Kidney glomerular epithelial cell (primary cell): ENCODE measurements at places on chromosomes 4 and X.

DNA sequence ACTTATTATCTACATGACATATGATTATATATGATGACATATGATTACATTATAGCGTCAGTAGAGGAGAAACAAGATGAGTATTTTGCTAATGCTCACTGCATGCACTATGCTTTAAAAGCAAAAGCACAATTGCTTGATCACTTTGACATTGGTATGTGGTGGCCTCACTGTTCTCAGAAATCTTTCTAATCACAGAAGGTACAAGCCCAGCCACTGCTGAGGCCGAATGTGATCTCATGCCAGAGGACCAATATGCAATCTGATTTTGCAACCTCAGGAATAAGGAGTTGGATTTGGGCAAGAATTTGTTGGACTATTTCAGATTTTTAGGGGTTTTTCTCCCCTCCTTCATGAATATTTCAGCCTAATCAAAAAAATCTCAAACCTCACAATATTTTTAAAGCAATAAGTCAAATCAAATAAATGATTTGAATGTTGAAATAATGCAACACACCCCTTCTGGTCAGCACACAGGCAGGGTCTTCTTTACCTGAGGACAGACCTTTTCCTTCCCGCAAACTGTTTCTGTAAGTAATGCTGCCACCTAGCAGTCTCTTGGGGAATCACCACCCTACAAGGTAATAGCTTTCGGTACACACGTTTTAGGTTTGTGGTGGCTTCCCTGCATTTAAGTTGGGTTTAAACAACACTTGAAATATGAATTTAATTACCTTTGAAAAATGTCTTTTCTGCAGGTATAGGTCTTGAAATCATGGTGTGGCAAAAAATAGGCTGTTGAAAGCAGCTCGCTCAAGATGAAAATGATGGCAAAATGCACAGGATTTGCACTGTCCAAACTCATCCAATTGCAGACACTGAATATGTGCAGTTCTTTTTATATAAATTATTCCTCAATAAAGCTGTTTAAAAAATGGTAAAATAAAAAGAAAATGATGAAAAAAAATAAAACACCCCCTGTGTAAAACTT lies 4.8 kb upstream of the CXCL13 start:
- peak; percentile 43 for DNase-seq

DNA sequence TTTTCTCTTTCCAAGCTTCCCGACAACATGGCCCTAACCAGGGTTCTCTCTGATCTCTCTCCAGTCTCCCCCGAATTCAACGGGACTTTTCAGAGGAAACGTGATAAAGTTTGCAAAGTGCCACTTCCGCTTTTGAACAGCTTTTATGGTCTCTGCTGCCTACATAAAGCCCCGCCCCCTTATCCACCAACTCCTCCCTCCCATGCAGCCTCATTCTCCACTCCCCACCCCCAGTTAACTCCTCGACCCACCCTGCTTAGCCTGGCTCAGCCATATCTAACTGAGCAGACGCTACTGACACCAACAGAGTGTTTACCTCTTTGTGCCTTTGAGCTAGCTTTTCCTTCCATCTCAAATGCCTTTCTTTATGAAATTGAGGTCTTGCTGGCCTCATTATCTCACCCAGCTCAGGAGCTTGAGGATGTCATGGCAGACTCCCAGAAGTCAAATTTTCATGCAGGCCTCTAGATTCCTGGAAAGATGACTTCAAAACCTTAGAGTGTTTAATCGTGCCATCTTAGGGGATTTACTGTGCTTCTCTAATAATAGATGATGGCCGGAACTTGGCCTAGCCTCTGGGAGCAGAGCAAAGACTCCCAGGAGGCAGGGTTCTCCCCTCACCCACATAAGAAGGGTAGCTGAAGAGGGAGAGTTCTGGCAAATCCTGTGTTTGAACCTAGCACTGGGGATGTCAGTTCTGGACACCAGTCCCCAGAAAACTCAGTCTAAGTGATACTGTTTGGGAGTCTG lies 606.0 kb downstream of the BCOR start:
- no peak for DNase-seq

GRCh38 chrX:21978346-21978745 lies 37.8 kb downstream of the SMS start:
- DNase-seq = no peak

- no peak for DNase-seq
These were observed 397.5 kb upstream of the PPP1R2C start for GRCh38 chrX:43175434-43175833.

- no peak for DNase-seq
These were observed 3.1 kb upstream of the SLBP start for GRCh38 chr4:1715002-1715758.

GRCh38 chr4:184818216-184818564 lies 7.6 kb downstream of the ACSL1 start:
- DNase-seq = no peak
